Stimulated activated CD4-positive, alpha-beta T cell treated with anti-CD3 and anti-CD28 coated beads, TNF-alpha, amount 100 ng/mL, for 4 hours (primary cell): ENCODE measurements at places on chromosomes 6 and 20.
A peak's percentile ranks its signal among the peaks of the same experiment; 100 is the strongest.

DNA sequence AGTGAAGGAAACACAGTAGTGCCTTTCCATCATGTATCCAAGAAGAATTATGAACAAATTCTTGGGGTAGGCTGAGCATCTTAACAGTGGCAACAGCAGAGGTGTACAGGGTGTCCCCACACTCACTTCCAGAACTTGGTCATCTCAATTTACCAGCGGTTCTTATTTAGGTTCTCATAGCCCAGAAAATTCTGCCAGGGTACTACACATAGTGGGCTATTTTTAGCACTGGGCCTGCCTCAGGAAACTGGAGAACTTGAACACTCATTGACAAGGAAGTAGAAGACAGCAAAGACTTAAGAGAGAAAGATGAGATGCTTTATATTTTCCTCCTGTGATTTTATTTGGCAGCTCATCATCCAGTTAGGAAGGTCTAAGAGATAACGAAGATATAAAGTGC, 71.8 kb upstream of the PHIP start:
- DNase-seq: no peak

DNA sequence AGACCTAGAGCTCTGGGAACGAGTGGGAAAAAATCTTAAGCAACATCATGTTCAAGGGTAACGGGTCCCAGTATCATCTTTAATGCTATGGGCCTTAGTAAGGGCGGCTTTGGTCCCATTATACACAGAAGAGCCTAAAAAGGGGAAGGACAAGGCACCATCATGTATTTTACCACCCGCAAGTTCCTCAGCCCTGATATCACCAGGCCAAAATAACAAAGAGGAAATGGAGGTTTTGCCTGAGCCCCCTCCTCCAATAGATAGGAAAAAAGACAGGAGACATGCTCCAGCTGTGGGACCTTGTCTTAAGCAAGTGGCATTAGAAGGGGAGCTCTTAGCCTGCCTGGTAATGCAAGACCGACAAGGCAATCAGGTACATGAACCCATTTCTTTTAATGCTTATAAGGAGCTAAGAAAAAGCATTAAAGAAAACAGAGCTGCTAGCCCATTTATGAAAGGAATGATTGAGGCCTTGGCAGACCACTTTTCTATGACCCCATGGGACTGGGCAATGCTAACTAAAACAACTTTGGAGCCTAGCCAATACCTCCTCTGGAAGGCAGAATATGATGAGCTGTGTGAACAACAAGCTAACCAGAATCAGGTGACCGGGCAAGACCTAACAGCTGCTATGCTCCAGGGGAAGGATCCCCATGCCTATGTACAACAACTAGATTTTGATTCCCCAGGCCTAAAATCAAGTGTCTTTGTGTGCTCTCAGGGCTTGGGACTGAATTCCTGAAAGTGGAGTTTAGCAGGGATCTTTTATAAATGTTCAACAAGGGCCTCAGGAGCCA, 23.2 kb downstream of the HLA-DPA1 start:
- no peak for DNase-seq

DNA sequence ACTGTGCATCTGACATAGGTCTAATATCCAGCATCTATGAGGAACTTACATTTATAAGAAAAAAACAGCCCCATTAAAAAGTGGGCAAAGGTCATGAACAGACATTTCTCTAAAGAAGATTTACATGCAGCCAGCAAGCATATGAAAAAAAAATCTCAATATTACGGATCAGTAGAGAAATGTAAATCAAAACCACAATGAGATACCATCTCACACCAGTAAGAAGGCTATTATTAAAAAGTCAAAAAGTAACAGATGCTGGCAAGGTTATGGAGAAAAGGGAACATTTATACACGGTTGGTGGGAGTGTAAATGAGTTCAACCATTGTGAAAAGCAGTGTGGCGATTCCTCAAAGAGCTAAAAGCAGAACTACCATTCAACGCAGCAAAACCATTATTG, 13.1 kb downstream of the METTL24 start:
- no peak for DNase-seq

GRCh38 chr20:32674362-32674789, 635 bp upstream of the C20orf203 start:
- peak; percentile 50 for DNase-seq

- no peak for DNase-seq
These were observed 2.6 kb upstream of the CENPW start for GRCh38 chr6:126337323-126337722.

DNA sequence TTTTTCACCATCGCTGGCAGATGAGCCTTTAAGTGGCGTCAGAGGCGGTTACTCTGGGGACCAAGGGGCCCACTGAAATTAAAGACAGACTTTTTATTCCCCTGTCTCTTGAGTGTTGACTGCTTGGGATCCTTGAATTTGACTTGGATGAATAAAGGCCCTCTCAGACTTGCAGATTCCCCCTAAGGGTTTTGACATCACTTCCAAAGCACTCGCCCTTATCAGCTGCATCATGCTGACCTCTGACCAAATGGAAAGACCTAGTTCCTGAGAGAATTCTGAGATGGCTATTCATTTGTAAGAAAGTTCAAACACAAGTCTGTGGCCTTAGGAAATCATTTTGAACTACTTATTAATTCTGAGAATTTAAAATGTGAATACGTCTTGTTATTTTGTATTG, 13.5 kb upstream of the MOXD1 start:
- no peak for DNase-seq

DNA sequence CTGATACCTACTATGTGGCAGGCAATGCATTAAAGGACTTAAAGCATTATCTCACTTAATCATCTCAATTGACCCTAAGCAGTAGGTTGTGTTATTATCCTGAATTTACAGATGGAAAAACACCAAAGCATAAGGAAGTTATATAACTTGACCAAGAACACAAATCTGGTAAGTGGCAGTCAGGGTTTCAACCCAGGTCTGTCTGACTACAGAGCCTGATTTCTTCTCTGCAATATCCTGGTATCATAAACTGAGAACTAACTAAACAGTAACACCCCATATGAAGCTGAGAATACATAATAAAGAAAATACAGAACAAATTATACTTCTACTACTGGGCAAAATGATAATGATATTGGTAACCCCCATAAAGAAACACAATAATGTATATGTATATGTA, 13.8 kb upstream of the DST start:
- no peak for DNase-seq

- no peak for DNase-seq
These were observed 207.2 kb upstream of the STXBP5 start for GRCh38 chr6:146997062-146997461.
